Stimulated activated CD4-positive, alpha-beta T cell treated with anti-CD3 and anti-CD28 coated beads, TNF-alpha, amount 100 ng/mL, for 4 hours (primary cell): ENCODE measurements at places on chromosomes 2 and 18.

- DNase-seq: no peak
Observed at GRCh38 chr2:159737292-159737916, 25.1 kb downstream of the MARCHF7 start.

- DNase-seq: no peak
Observed at GRCh38 chr18:23887493-23887892, 127.1 kb upstream of the TTC39C start.

DNA sequence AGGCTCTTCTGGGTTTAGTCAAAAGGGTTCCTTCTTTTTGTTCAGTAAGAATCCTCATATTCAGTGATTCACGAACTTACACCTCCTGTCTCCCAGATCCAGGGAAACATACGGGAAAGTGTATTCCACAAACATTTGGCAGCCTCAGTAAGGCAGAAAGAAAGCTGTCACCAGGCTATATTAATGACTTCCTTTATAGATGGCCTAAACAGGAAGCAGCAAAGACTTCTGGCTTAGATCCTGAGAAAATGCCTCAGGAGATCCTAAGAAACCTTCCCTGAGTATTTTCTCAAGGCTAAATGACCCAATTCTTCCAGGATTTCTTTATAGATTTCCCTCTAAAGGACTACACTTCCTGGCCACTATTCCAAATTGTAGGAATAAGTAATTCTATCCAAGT lies 1995.5 kb upstream of the CELF4 start:
- DNase-seq: no peak

DNA sequence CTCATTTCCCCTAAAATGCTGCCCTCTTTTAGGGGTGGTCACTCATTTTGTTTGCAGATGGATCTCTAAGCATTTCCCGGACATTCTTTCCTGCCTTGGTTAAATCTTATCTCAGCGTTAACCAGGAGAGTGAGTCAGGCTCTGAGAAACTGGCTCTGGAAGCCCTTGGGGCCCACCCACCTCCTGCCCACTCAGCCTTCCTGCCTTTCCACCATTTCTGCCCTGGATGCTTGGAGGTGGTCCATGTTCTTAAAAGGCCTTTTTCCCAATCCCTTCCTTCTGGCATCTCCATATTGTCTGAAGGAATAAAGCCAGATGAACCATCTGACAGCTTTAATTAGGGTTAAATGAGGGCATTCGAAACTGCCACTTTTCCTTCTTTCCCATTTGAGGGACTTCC lies 9.5 kb downstream of the HK2 start:
- no peak for DNase-seq

DNA sequence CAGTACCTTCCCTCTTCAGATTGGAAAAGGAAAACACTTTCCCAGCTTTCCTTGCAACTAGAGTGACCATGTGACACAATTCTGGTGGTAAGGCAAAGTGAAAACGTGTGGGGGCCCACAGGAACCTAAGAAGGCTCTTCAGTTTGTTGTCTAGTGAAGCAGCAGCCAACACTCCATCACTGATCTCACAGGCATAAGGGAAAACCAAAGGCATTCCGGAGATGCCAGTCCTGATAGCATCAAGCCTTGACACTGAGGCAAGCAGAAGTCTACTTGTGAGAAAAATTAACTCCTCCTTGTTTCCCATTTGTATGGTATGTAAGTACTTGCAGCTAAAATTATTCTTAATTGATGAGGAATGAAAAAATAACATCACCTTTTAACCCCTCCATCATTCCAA lies 88.3 kb downstream of the ETAA1 start:
- no peak for DNase-seq

DNA sequence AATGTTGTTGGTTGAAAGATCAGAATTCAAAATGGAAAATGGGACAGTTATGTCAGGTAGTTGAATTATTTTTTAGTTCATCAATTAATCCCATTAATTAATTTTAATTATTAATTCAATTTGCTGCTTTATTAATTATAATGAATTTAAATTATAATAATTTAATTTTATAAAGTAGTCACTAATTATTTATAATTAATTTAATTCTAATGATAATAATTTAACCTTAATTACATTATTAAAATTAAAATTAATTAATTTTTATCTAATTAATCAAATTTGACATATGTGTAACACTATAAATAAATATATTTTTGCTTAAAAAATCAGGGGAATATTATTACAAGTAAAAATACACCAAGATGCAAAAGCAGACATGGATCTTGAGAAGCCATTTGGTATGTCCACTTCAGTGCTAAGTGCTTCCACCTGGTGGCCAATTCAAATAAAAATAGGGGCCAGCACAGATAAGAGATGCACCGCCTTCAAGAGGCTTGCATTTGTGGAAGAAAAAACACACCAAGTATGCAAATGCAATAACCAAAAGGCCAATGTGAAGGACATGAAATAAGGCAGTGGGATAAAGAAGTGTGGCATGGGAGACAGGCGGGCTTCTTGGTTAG lies 73.2 kb downstream of the MBP start:
- DNase-seq: no peak

- no peak for DNase-seq
Observed at GRCh38 chr2:180694445-180695421, 285.7 kb upstream of the UBE2E3 start.

GRCh38 chr2:62118160-62118559 lies 77.8 kb upstream of the B3GNT2 start:
- no peak for DNase-seq

- DNase-seq: no peak
Observed at GRCh38 chr2:116717832-116718231, 1096.7 kb upstream of the DDX18 start.

DNA sequence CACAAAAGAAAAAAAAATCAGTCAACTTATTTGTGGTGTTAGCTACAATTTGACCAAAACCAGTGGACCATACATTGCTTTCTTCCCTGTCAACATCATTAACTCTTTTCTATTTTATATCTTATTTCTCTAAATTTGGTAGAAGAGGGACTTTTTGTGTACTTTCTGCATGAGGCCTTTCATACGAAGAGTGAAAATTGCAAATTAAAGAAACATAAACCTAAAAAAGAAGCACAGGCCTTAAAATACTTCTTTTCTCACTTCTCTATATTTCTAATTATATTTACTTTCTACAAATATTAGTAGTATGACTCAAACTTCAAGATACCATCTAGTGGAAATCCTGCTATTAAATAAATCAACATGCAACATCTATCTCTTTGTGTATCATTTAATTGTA lies 1073.4 kb upstream of the ZEB2 start:
- no peak for DNase-seq

DNA sequence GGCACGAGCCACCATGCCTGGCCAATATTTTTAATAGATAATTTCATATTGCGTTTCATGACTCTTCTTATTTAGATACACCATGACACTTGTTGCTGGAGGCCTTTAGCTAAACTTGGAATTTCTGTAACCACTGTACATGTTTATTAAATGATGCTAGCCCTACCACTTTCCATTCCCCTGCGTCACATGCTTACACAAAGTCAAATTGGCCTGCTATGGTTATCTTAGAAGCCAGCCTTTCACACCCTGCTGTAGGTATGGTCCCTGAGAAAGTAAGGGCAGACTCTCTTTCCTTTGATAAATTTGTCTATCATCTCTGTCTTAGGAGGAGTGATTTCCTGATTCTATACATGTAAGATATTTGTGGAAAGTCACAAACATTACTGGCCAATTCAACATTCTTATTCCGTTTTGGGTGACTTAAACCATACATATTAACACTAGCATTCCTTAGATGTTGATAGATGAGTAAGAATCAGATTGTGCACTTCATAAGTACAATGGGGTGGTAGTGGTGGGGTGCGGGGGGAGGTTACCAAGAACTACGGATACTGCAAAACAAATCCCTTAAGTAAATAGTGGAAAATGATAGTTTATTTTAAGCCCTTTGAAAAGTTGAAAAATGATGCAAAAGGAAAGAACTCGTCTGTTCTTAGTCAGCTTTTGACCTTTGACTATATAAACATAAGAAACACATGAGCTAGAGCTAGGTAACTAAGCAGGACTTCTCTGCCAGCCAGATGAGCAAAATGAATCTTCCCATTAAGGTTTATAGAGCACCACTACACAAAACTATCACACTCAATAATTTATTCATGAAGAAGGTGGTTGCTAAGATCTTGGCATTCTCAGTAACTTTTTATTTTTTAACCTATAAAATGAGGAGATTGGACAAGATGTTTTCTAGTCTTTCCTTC lies 7.9 kb upstream of the NDUFV2 start:
- no peak for DNase-seq

DNA sequence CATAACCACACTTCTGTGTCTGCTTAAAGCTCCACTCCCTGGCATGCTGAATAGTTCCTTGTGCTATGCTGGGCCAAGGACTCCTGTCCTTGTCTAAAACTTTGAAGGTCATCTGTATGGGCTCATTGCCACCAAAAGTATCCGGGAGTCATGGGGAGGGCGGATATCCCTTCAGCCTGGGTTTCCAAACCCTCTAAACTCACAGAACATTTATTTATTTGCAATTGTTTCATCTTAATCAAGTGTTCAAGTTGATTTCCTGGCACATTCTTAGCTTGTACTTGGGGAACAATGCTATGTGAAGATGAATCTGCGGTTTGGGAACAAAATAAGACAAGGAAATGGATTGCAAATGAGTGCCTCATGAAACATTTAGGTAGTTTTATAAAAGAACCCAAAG lies 1.8 kb downstream of the NOSTRIN start:
- DNase-seq: no peak

- no peak for DNase-seq
Observed at GRCh38 chr2:181724662-181725061, 44.3 kb upstream of the NEUROD1 start.

GRCh38 chr18:58851856-58852255 lies 12.8 kb upstream of the ZNF532 start:
- DNase-seq: no peak

DNA sequence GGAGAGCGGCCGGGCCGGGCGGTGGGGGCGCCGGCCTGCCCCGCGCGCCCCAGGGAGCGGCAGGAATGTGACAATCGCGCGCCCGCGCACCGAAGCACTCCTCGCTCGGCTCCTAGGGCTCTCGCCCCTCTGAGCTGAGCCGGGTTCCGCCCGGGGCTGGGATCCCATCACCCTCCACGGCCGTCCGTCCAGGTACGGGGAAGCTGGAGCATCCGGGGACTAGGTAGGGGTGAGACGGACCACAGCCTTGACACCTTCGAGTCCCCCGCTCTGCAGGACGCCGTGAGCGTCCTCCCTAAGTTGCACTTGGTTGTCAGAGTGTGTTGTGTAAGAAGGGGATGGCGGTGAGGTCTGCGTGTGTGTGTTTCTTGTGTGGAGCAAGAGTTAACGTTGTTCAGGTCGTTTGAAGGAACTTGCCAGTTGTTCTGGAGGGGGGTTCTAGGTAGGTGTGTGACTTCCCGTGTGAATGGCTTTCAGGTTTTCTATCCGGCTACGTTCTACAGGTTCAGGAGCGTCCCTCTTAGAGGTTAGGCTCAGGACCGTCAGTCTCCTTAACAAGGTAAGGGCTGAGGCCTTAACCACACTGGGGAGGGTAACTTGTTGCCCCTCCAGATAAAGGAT lies 393 bp downstream of the IL1R1 start:
- DNase-seq: no peak

DNA sequence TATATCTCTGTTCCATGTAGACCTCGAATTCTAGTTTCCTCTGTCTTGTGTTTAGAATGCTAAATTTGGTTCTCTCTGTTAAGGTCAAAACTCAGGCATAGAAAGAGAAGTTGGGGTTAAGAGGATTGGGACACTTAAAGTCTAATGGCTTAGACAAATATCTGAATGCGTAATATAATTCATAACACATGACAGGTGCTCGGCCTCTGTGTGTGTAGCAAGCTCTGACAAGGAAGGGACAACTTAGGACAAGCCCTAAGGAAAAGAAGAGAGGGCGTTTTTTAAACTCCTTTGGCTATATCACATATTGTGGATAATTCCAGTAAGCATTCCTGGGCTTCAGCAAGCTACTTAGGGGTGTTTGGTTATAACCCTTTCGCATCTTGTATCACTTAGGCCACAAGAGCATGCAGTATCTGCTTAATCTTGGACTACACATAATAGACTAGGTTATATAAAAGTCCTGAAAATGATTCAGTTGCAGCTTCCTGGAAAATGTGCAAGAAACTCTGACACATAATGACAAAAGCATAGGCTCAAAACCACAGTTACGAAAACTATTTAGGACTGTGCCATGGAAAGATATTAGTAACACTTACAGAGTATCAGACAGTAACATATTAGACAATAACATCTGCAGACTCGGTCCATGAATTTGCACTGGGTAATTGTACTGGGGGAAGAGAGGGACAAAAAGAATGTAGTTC lies 16.1 kb upstream of the CREB1 start:
- DNase-seq: no peak

DNA sequence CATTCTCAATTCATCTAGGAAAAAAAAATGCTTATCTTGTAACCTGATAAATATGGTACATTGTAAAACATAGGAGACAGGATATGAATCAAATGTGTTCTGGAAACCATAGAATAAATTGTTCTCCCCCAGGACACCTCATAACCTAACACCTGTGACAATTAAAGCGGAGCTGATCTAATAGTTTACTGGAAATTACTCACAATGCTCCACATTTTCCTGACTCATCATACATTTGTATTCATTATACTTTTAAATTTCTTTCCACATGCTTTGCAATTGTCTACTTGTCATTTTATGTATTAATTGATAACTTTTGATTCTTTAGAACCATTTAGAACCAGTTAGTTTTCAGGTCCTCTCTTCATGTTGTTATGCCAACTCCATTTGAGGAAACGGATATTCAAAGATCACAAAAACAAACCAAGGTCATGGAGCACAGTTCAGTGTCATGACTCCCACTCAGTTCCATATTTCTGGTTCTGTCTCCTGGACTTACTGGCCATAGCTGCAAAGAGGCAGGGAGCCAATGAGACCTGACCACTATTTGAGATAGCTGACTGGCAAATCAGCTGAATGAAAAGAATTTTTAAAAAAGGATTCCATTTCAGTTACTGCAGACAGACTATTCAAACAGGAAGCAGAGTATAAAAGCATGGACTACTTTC lies 128.5 kb downstream of the CALCRL start:
- DNase-seq: no peak

- no peak for DNase-seq
Observed at GRCh38 chr2:191894681-191895147, 47.8 kb upstream of the CAVIN2 start.

DNA sequence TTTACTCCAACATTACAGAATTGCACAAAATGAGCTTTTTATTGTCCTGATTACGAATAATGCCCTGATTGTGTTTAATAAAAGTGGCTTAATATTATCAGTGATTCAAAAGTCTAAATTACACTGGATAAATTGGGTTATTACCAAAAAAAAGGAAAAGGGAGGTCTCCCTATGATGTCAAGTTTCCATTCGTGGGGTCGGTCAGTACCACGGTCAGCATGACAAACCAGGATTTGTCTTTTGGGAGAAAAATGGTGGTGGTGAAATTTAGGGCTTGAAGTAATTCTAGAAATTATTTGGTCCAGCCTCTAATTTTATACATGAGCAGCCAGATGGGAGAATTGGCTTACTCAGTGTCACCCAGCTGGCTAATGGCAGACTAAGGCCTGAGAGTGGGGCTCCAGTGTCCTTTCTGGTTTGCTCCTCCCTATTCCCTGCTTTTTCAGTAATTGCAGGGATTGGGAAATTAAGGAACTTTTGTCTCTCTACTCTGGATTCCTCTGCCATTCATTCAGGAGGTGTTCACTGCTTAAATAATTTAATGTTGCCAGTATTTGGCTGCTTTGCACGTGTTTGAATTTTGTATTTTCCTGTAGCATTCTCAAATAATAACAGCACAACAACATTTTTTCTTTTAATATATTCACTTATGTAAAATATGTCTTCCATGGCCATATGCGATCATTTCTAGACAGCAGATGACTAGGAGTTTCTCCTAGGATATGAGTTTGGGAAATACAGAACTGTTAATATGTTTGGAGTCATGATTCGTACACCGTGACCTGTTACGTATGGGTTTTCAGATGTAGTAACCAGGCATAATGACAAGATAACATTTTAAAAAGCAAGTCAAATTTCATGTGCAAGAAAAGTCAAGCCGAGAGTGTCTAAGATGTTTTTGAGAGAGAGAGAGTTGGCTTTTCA lies 128.9 kb upstream of the NOSTRIN start:
- no peak for DNase-seq
